ENCODE measurements at places on chromosomes 4 and X. TPM values are rescaled to one million over a fixed set of nuclear protein-coding genes. Genes with fewer than 3 reads are reported as not detected.
A peak's percentile ranks its signal among the peaks of the same experiment; 100 is the strongest.

DNA sequence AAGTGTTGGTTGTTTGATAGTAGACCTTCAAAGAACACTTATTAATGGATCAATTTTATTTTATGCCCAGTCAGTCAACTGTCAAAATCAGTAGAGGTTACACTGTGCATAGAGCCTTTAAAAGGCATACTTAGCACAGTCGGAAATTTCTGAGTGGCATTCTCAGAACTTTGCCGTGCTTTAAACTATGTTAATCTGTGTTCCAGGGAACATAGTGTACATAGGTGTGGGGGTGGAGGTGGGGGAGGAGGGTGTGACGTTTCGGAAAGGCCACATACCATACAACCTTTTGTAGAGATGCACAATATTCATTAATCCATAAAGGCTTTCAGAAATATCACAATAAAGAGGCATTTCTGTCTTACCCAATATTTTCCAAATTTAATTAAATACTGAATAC, 75.8 kb downstream of the RS1 start:
- no peak overlapping the region for H3K27ac ChIP-seq
- DNase-seq, result no peak
- no peaks in the 10 kb centered on the region for H3K27me3 ChIP-seq

- H3K4me3 ChIP-seq, result no peak overlapping the region
- H3K4me1 ChIP-seq, result no peaks in the 10 kb centered on the region
- no peak overlapping the region for H3K27ac ChIP-seq
- no peaks in the 10 kb centered on the region for H3K27me3 ChIP-seq
- DNase-seq, result no peak
Measured at GRCh38 chrX:151970027-151970426, 4.4 kb downstream of the GABRE start.

DNA sequence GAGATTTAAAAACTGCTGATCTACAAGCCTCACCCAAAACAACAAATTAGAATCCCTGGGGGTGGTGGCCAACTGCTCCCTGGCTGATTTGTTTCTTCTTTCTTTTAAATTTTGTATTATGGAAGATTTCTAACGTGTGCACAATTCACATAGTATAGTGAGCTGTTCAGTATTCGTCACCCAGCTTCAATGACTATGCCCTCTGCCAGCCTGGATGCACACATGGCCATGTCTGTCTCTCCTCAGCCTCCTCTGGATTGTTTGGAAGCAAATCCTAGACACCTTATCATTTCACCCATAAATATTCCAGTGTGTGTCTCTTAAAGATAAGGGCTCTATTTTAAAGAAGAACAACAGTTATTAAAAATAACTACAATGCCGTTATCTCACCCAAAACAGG, 61.9 kb downstream of the PDGFRA start:
- no peaks in the 10 kb centered on the region for H3K4me1 ChIP-seq
- no peaks in the 10 kb centered on the region for H3K36me3 ChIP-seq
- H3K27ac ChIP-seq, result no peak overlapping the region
- no peak for DNase-seq

DNA sequence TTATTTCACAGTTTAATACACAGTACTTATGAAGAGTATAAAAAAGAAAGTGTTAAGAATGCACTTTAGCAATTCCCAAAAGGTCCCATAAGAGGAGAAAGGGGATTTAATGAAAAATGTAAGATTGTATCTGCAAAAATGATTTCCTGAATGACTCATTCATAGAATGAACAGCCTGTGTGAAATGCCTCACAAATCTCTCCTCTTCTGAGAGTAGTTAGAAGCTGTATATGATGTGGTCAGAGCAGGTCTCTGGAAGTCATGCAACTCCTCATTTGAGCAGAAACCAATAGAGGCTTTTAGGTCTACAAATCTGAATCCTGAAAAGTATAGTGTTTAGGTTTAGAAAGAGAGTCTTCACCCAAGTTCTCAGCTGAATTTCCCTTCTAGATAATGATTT, 381.3 kb upstream of the INTU start:
- no peaks in the 10 kb centered on the region for H3K4me1 ChIP-seq
- H3K36me3 ChIP-seq, result no peaks in the 10 kb centered on the region
- H3K27ac ChIP-seq, result no peak overlapping the region
- H3K27me3 ChIP-seq, result no peaks in the 10 kb centered on the region

DNA sequence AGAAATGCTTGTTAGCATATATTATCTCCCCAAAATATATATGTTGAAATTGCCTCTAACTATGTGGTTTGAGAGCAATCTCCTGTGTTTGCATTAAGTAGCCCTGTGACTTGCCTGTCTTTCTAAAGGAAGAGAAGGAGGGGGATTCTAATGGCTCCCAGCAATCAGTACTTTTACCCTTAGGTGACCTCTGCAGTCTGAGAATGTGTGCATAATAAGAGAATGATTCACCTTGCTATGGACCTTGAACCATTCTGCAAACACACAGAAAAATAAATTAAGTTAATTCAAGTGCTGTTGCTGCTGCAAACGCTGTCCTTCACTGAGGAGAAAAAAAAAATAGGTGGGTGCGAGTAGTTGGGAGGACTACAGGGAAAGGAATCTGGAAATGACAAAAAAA, 322.2 kb downstream of the IQCM start:
- H3K36me3 ChIP-seq, result no peaks in the 10 kb centered on the region
- H3K27ac ChIP-seq, result no peak overlapping the region
- DNase-seq, result no peak
- no peaks in the 10 kb centered on the region for H3K27me3 ChIP-seq
- H3K4me1 ChIP-seq, result no peaks in the 10 kb centered on the region
- no peak overlapping the region for H3K4me3 ChIP-seq

- H3K27ac ChIP-seq, result no peak overlapping the region
- no peaks in the 10 kb centered on the region for H3K36me3 ChIP-seq
- no peaks in the 10 kb centered on the region for H3K4me1 ChIP-seq
- no peaks in the 10 kb centered on the region for H3K27me3 ChIP-seq
Measured at GRCh38 chr4:112170451-112170993, 25.3 kb downstream of the FAM241A start.

Gene ACE2
- polyA plus RNA-seq, result 0.49 TPM

DNA sequence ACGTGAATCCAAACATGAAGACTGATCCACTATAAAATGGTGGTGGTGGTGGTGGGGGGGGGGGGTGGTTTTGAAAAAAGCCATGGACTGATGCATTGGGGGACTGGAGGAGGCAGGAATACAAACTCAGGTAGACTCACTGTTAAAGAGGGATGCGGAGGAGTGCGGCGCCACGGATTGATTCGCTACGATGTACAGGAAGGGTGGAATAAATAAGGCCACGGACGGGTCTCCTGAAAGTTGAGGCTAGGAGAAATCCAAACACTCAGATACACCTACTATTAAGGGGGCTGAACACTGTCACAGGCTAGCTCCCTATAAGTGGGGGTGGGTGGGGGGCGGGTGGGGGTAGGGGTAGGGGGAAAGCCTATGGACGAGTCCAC, 591 bp downstream of the ELK1 start:
- H3K27ac ChIP-seq, result peak overlapping the region; percentile 55
- DNase-seq, result no peak
- no peaks in the 10 kb centered on the region for H3K27me3 ChIP-seq
- no peaks in the 10 kb centered on the region for H3K36me3 ChIP-seq
- H3K4me3 ChIP-seq, result peak overlapping the region; percentile 45

Gene GPR143
- 1.9 TPM for polyA plus RNA-seq

DNA sequence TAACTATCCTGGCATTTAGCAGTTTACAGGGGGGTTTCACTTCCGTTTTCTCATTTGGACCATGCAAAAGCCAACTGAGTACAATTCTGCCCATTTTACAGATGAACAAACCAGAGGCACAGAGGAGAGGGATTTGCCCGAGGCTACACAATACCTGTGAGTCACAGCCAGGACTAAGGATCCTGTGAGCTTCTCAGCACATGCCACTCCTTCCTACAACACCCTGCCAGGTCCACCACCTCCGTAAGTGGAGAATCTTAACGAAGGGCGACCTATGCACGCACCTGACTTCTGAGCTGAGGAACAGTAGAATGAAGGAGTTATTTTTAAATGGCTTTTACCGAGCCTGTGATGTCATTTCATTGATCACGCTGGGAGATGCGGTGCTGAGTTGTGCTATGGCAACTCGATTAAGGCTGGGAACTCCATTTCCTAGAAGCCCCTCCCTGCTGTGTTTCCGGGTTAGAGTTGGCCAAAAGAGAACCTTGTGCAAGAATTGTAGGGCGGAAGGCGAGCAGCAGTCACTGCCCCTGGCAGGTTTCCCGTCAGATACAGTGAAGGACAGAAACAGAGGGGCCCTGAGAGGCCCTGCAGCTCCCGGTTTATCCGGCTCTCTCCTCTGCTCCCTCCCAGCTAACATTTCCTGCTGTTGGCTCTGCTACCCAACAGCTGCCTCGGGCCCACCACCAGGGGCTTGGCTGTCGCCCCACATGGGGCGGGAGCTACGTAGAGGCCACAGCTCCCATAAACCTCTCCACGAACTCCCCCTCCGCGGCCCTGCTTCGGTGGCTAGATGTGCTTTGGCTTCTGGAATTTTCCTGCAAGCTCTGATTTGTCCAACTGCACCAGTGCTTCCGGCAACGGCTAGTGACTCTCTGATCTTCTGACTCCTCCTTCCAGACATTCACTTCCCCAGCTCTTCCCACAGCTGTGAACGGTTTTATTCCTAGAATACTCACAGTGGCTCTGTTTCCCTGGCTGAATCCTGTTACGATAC, 75.1 kb upstream of the USP9X start:
- DNase-seq, result peak; percentile 67
- H3K4me1 ChIP-seq, result no peaks in the 10 kb centered on the region
- no peaks in the 10 kb centered on the region for H3K36me3 ChIP-seq
- peak overlapping the region; percentile 28 for H3K4me3 ChIP-seq
- H3K27me3 ChIP-seq, result no peaks in the 10 kb centered on the region

DNA sequence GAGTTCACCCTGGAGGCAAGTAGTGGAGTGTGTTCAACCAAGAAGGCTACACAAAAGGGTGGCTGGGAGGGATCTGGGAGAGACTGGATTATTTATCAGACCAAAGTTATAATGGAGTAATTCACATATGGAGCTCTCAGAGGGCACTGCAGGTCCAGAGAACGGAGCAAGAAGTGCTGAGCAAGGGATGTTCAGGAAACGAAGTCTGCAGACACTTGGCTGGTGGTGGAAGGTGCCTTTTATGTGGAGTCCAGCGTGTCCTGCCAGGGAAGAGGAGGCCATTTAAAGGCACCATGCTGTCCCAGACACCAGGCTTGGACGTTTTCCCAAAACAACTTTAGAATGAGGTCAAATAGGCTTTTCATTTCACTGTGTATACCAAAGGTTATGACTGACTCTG, 130.1 kb downstream of the CEP135 start:
- no peaks in the 10 kb centered on the region for H3K4me1 ChIP-seq
- H3K36me3 ChIP-seq, result no peaks in the 10 kb centered on the region
- H3K27me3 ChIP-seq, result no peaks in the 10 kb centered on the region

DNA sequence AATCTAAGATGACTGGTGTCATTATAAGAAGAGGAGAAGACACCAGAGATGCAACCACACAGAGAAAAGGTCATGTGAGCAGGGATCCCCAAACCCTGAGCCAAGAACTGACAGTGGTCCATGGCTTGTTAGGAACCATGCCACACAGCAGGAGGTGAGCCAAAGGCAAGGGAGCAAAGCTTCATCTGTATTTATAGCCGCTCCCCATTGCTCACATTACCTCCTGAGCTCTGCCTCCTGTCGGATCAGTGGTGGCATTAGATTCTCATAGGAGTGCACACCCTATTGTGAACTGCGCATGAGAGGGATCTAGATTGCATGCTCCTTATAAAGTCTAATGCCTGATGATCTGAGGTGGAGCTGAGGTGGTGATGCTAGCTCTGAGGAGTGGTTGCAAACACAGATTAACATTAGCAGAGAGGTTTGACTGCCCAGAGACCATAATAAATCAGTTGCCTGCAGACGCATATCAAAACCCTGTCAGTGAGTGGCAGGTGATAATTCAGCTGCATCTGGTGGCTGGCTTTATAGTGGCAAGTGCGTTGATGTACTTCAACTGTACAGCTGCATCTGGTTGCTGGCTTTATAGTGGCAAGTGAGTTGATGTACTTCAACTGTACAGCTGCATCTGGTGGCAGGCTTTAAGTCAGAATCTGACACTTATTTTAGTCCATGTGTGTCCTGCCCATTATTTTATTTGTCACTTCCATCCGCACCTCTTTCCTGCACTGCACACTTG, 19.8 kb upstream of the CXCL2 start:
- DNase-seq, result no peak
- no peak overlapping the region for H3K4me3 ChIP-seq
- peaks cover 13% of the 10 kb centered on the region for H3K4me1 ChIP-seq

All from pancreas (tissue), 10 donors.